ENCODE measurements at places on chromosomes 3 and 15.

GRCh38 chr3:71432044-71432975 is 151.2 kb downstream of the FOXP1 start:
- DNase-seq: no peak

DNA sequence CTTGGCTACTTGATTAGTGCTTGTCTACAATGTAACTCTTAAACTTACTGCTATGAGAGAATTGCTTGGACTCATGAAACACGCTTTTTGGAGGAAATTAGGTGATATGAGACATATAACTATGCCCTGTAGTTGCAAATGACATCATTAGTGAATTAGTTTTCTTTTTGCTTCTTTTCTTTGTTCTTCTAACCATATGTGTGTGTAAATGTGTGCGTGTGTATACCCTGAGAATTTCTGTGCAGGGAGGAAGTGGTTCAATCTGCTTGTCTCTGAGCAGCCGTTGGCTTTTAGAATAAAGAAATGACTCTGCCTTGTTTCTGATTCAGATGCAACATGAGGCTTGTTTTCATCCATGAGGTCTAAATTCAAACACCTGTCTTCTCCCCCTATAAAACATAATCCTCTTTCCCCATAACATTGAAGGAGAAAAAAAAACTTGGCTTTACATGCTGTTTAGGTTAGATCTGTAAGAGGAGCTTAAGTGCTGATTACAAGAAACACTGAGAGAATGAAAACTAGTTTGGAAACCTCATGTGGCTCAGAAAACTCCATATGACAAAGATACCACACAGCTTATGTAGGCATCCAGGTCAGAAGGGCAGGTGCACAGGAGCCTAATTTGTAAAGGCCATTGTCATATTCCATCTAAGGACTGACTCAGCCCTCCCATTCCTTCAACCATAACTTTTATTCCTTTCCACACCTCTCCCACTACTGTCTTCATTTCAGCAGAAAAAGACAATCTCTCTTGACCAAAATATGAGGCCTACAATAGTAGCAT is 30.5 kb upstream of the BLM start:
- DNase-seq: peak; percentile 42

GRCh38 chr15:99486371-99487336 is 79.1 kb upstream of the MEF2A start:
- DNase-seq: peak; percentile 97

GRCh38 chr3:81443457-81443782 is 318.0 kb downstream of the GBE1 start:
- DNase-seq: no peak

DNA sequence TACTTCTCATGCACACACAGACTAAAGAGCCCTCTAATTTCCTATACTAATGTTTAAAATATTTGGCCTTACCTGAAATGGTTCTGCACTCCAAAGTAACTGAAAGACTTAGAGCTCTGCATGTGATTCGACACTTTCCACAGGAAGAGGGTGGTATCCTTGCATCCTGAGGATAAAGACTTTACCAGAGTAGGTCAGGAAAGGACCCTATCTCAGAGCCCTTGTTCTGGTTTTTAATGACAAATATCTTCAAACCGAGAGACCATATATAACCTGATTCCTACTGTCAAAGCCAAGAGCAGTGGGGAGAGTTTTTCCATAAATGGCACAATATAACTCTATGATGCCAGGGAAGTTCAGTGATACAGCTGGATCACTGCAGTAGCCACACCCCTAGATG is at the start of gene GP5:
Gene GP5 (minus strand): TSS at position 101 of the 400 bp plus-strand sequence. CDS start 984 bp downstream, outside the sequence.
- no peak for DNase-seq

- DNase-seq: no peak
Observed at GRCh38 chr3:27657404-27657803, 64.7 kb downstream of the EOMES start.

DNA sequence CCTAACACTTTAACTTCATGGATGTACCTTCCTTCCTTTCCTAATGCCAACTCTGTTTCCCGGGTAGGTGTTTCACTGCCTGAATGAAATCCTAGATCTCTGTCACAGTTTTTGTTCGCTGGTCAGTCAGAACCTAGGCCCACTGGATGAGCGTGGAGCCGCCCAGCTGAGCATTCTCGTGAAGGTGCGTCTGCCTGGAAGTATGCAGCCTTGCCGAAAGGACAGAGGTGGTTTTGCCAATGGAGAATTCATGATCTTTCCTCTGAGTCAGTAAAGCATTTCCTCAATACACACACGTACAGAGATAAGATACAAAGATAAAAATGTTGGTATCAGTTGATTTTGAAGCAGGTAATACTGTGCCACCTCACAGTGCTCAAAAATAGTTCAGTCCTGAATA is 32.7 kb downstream of the TUBGCP4 start:
- DNase-seq: no peak

DNA sequence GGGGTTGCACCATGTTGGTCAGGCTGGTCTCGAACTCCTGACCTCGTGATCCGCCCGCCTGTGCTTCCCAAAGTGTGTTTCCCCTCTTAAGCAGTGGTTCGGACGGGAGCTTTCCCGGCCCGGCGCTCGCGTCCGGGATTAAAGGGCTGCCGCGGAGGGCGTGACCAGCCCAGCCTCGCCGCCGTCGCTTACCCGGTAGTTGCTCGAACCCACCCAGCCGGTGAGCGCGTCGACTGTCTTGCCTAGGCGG is 513 bp downstream of the CLASP2 start:
- DNase-seq: peak; percentile 66

DNA sequence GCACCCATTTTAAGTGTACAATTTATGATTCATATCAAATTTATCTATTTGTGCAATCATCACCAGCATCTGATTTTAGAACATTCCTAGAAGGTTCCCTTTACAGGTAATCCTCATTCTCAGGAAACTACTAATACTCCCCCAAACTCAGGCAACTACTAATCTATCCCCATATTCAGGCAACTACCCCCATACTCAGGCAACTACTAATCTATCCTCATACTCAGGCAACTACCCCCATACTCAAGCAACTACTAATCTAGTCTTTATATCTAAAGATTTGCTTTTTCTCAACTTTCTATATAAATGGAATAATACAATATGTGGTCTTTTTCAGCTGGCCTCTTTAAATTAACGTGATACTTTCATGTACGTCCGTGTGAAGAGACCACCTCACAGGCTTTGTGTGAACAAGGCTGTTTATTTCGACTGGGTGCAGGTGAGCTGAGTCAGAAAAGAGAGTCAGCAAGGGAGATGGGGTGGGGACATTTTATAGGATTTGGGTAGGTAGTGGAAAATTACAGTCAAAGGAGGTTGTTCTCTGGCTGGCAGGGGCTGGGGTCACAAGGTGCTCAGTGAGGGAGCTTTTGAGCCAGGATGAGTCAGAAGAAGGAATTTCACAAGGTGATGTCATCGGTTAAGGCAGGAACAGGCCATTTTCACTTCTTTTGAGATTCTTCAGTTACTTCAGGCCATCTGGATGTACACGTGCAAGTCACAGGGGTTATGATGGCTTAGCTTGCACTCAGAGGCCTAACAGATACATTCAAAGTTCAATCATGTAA is 1444.5 kb upstream of the CADM2 start:
- DNase-seq: no peak

GRCh38 chr15:101396484-101397261 is 92.8 kb downstream of the PCSK6 start:
- DNase-seq: no peak

- DNase-seq: no peak
Observed at GRCh38 chr15:85630311-85630710, 164.4 kb downstream of the KLHL25 start.

DNA sequence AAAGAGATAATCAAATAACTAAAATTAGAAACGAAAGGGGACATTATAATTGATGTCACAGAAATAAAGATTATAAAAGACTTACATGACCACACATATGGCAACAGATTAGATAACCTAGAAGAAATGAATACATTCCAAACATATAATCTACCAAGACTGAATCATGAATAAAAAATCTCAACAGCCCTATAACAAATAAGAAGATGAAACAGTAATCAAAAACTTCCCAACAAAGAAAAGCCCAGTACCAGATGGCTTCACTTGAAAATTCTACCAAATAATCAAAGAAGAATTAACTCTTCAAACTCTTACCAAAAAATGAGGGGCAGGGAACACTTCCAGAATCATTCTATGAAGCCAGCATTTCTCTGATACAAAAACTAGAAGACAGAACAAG is 11.8 kb downstream of the TOP2B start:
- DNase-seq: no peak

DNA sequence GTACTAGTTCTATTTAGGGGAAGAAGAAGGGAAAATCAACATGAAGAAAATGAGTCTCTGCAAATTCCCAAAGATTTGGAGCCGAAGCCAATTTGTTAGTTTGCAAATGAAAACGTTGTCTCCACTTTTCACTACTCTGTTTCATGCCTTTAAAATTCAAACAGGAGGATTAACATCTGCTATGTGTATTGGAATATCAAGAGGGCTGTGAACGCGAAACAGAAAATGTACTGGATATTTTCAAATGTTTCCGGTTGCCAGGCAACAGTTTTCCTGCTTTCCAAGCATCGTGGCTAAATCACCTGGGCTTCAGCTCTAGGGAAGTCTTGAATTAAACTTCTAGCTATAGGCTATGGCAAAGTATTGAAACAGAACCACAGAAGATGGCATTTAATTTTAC is 172.8 kb downstream of the KCNMB2 start:
- DNase-seq: no peak

GRCh38 chr15:61151791-61152190 is 77.3 kb downstream of the RORA start:
- no peak for DNase-seq

DNA sequence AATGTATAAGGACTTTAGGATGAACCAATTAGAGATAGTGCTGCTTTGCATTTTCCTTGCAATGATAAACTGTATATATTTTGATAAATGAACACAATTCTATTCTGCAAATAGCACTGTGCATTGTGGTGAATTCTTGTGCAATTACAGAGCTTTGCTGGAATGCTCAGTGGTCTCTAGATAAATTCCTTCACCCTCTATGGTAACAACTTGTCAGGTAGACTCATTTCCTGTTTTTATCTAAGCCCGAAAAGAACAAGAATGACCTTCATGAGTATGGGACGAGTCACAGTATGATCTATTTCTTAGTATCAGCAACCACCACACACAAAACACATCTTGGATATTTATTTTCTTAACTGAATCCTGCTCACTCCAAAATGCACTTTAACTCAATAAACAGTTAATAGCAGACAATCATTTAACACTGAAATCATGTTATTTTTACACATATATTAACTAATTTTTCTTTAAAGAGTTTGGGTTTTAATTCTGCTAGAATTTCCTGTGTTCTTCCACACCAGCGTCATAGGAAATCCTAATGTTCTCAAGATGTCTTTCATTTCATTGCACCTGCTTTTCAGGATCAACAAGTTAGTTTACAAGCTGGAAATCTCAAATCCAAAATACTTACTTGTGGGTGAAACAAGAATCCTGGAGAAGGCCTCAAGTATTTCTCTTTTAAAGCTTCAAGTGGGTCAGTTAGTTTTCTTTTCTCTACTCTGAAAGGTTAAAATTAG is 551.2 kb downstream of the MECOM start:
- peak; percentile 62 for DNase-seq

Measured in myocyte (in vitro differentiated cells).